ENCODE measurements at places on chromosomes 13 and 19.

DNA sequence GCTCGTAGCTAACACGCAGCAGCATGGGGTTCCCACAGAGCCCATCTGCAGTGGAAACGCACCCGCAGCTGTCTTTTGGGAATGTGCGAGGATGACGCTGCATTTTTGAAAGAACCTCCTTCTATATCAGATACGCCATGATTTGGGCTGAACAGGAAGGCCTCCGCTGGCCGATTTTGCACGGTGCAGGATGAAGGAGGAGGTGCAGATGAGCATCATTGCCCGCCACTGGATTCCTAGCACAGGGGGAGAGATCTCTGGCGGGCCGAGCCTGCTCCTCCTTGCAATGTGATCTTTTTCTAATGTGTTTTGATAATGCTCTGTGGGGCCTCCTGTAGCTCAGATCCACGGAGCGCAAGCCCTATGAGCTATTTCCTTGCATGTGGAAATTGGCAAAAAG, 55.5 kb downstream of the EFNB2 start:
- DNase-seq: no peak

DNA sequence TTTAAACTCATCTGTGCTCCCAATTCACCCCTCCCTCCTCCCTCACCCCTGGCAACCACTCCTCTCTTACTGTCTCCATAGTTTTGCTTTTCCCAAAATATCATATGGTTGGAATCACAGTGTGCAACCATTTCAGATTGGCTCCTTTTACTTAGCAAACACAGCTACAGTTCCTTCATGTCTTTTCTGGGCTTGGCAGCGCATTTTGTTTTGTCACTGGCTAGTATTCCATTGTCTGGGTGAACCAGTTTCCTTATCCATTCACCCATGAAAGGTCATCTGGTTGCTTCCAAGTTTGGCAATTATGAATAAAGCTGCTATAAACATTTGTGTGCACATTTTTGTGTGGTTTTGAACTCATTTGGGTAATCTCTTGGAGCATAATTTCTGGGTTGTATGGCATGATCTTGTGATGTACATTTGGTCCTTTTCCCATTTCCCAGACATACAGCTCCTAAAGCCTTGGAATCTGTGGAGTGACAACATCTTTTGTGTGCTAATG, 23.9 kb upstream of the GAS6 start:
- no peak for DNase-seq

GRCh38 chr13:85935868-85936467, 136.7 kb upstream of the SLITRK6 start:
- DNase-seq: no peak

DNA sequence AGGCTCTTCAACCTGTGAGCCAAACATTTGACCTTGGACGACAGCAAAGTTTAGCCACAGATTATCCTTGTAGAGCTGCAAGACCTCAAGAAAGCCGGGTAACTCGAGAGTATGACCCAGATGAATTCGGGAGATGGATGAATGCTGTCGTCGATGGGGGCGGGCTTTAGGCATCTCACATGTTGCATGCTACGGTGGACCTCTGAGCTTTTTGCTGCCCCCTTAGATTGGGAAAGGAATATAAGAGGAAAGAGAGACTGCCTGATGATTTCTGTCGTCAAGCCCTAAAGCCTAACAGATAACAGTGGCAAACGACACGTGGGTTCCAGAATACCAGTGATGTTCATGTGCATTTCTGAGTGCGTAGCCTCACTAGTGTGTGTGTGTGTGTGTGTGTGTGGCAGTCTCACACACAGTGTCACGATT, 730 bp upstream of the ABCC4 start:
- no peak for DNase-seq

DNA sequence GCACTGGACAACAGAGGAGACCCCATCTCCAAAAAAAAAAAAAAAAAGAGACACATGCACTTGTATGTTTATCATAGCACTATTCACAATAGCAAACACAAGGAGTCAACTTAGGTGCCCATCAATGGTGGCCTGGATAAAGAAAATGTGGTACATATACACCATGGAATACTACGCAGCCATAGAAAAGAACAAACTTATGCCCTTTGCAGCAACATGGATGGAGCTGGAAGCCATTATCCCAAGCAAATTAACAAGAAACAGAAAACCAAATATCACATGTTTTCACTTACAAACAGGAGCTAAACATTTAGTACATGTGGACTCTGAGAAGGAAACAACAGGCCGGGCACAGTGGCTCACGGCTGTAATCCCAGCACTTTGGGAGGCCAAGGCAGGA, 155.7 kb downstream of the ABCC4 start:
- DNase-seq: no peak

DNA sequence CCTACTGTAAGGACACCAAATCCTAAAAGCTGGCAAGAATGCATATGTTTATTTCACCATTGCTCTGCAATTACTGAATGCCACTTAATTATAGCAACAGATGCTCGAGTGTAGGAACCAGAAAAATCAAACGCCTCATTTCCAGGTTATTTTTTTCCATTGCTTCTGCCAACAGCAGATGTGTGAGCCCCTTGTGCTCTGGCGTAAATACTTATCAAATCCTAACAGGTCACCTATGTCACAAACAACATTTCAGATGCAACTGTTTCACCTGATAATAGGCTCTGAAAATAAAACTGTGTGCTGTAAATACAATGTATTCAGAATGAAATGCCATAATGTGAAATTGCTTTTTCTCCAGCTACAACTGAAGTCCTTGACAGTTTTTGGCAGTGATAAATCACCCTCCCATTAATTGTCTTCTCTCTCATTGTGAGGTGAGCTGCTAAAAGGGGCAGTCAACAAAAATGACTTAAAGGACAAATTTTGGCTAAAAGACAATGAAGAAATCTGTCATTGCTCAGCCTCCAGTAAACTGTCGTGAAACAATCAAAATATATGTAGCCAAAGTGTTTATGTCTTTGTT, 344.0 kb downstream of the DACH1 start:
- no peak for DNase-seq

GRCh38 chr13:107518292-107518691, 697.0 kb downstream of the LIG4 start:
- peak; percentile 4 for DNase-seq

- no peak for DNase-seq
Measured at GRCh38 chr13:113151745-113152690, 6.4 kb upstream of the PROZ start.

DNA sequence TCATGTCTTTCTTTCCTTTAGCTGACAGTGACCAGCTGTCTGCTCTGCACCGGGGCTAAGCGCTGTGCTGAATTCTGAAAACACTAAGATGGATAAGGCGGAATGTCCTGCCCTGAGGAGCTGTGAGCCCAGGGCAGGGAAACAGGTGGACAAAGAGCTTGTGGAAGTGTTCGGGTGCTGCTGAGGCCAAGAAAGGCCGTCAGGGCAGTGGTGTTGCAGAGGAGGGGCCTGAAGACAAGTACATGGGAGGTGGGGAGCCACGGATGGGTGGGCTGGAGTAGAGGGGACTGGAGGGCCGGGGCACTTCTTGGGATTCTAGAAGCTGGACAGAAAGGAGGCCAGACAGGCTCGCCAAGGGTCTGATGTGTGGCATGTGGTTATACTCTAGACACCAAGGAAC, 66.2 kb upstream of the GPR183 start:
- no peak for DNase-seq

- no peak for DNase-seq
Measured at GRCh38 chr19:8515317-8515716, 1.4 kb upstream of the ZNF414 start.

GRCh38 chr13:50608370-50608769, 235.1 kb downstream of the DLEU7 start:
- no peak for DNase-seq

Data from A172 (cell line).